ENCODE measurements at places on chromosomes 6 and 20.

DNA sequence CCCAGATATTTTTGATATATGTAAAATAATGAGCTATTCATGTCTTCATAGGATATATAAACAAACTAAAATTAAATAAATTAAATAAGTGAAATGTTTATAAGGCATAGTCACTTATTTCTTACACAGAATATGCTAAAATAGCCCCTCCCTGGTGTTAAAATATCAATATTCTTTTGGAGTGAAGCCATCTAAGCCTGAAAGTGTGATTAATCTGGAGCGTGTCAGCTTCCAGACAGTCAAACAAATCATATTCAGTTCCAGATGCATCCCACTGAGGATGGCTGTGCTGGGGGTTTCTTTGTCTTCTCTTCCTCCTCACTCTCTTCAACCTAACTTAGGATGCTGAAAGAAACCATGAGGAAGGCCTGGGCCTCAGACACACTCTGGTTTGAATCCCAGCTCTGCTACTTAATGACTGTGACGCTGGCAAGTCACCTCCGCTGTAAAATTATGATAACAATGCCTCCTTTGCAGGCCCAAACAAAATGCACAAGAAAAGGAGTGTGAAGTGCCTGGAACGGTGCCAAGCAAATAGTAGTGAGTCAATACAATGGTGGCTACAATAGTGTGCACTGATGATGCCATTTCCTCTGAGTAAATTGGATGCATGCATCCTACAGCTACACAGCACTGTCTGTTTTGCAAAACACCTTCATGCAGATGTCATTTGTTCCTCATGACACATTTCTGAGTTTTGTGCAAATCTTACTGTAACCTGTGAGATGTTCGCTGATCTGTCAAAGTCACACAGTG, 161.4 kb downstream of the FOXC1 start:
- DNase-seq: peak; percentile 6

DNA sequence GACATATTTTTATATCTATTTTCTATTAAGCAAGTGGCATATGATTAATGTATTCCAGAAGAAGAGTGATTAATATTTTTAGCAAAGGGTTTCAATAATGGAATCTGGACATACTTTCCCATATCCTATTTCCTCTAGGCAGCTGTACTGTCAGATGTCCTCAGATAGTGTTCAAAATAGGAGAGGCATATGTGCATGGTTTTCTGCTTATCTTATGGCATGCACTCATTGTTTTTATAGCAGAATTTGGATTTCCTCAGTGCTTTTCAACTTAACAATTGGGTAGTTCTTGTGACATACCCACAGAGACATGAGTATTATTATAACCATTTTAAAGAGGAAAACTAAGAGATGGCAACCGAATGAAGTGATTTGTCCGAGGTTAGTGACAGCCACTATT, 12.6 kb upstream of the SLC17A5 start:
- DNase-seq: no peak

DNA sequence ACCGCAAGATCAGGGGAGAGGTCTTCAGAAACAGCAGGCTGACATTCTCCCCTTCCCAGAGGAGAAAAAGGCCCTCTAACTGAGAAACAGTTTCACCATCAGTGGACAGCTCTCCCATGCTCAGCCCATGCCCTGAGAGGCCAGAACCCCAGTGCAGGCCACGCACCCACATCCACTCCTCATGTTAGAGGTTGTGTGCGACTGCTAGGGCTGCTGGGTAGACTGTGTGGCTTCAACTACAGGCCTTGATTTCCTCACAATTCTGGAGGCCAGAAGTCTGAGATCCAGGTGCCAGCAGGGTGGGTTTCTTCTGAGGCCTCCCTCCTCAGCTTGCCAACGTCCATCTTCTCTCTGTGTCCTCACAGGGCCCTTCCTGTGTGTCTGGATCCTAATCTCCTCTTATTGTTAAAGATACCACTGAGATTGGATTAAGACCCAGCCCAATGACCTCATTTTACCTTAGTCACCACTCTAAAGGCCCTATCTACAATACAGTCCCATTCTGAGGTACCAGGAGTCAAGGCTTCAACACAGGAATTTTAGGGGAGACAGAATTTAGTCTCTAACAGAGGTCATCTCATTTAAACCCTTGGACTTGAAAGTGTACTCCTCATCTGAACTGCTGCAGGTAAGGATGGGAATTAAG, 67.7 kb upstream of the CD93 start:
- DNase-seq: no peak

GRCh38 chr6:2831392-2831791, 10.3 kb downstream of the SERPINB1 start:
- DNase-seq: no peak

- peak; percentile 73 for DNase-seq
Measured at GRCh38 chr6:25050356-25050755, 114.6 kb upstream of the RIPOR2 start.

GRCh38 chr6:161748535-161749416, 474.9 kb upstream of the AGPAT4 start:
- no peak for DNase-seq

GRCh38 chr6:170127151-170127550, 163.7 kb downstream of the DLL1 start:
- DNase-seq: no peak

- DNase-seq: no peak
Measured at GRCh38 chr6:72783666-72784065, 161.8 kb downstream of the KCNQ5 start.

GRCh38 chr20:49052334-49052733, 6.2 kb downstream of the CSE1L start:
- no peak for DNase-seq

- DNase-seq: no peak
Measured at GRCh38 chr20:15061061-15061430, 723.6 kb upstream of the FLRT3 start.

- DNase-seq: no peak
Measured at GRCh38 chr20:11992426-11992825, 74.7 kb downstream of the BTBD3 start.

DNA sequence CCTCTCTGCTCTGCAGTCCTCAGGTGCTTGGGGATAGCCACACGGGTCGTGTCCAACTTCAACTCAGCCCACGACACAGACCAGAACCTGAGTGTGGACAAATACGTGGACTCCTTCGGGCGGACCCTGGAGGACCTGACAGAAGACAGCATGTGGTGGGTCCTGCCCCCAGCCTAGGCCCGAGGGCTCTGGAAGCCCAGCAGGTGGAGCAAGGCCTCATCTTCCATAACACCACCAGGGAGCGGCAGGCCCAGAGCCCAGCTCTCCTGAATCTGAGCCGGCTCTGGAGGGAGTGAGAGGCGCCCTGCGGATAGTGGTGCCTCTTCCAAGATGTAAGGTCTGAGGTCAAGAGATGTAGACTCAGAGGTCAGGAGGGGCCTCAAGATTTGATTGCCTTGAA, 19.6 kb downstream of the TGM6 start:
- DNase-seq: no peak

DNA sequence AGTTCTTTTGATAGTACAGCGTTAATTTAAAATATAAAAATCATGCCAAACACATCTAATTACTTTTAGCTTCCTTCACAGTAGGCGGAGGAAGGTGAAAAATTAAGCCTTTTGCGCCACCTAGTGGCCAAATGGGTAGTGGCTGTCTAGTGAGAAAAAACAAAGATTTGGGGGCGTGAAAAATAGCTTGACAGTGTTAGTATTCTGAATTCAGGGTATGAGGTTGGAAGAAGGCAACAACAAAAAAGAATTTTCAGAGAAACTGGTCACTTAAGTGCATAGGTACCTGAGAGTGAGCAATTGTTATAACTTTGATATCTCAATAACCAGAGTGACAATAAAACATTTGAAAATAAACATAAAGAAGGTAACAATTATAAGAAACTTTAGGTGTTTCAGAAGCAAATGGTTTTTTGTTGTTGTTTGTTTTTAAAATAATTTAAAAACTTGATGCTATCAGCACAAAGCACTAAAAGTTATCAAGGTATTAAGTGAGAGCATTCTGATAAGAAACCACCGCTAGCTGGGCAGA, 14.3 kb downstream of the PSMB9 start:
- peak; percentile 83 for DNase-seq

- DNase-seq: peak; percentile 21
Measured at GRCh38 chr20:62120990-62121775, 1.1 kb upstream of the LSM14B start.

GRCh38 chr6:28953039-28953584, 29.3 kb upstream of the TRIM27 start:
- peak; percentile 50 for DNase-seq

DNA sequence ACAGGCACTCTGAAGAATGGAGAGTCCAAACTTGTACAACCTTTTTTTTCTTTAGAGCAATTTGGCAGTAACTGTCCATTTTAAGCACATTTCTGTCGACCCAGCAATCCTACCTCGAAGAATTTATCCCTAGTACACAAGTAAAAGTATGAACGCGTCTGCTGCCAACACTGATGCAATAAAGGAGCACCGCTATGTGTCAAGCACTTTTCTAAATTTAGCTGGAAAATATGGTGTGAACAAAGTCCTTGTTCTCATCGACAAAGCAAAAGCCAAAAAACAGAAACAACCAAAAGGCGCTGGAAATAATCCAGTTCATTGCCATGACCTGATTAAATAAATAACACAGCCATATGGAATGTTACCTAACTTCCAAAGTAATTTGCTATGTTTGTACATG, 1.1 kb downstream of the DPM1 start:
- no peak for DNase-seq

DNA sequence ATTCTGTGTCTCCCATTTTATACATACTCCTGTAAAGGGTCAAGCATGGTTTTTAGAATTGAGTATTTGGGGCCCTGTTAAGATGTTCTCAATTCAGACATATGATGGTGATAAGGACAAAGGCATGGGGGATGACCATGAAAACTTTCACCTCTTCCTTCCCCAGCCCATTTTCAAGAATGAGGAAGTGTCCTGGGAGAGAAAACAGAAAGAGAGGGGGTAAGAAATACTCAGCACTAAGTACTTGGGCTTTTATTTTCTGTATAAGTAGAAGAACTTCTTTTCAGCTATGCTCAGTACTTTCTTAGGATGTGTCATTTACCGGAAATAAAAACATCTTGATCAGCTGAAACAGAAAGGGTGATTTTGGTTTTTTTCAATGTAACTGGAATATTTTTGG, 10.9 kb upstream of the MBOAT1 start:
- no peak for DNase-seq

- no peak for DNase-seq
Measured at GRCh38 chr20:50545126-50545525, 34.9 kb downstream of the PTPN1 start.

- no peak for DNase-seq
Measured at GRCh38 chr20:7714549-7714948, 225.7 kb downstream of the HAO1 start.

DNA sequence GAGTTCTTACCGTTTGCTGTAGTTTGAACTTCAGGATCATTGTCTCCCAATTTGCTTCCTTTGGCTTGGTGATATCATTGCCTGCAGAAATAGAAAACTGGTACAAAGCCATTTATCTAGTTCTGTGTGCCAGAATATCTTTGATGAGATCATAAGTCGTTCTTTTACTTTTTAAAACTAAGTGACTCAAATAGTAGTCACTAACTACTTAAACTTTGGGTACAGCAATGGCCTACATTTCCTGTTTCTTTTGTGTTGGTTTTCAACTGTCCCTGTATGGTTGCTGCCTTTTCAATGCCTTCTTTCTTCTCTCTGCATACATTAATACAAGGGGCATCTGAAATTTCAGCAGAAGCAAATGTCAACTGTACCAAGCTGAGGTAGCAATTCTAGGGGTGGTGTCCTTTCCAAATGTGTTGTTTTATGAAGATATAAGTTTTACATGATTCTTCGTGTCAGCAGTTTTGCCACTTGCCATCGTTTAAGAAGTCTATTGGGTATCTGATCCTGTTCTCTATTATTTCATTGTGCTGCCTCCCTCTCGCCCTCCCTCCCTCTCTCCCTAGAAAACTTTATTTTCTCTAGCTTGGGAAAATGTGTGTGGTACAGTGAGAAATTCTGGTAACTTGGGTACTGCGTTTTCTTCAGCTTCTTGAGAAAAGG, 238.5 kb downstream of the FARS2 start:
- DNase-seq: no peak

DNA sequence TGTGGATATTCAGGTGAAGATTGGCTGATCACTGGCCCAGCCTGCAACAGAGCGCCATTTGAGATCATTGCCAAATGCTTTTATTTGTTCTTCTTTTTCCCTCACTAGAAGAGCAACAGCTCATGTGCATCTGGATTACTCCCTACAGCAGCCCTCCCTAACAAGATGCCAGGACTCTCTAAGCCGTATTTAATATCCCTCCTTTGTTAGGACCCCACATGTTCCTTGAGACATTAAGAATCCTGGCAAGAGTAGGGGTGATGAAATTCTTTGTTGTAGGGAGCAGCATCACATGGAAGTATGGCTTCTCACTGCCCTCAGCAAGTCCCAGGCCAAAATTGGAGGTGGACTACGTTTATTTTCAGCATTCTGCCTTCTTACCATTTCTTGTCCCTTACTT, 167.8 kb downstream of the PAX1 start:
- DNase-seq: no peak

DNA sequence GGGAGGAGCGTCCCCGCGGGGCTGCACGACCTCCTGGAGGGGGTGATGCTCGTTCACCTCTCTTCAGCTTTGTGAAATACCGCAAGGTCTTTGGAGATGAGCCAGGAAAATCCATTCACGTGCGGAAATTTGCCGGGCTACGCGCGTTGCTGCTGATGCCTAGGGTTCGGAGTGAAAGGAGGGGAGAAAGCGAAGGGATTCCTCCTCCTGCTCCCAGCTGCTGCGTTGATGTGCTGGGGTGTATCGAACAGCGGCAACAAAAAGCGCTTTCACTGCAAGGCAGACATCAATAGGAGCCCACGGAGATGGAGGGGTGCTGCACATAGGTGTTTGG, 391 bp upstream of the B3GAT2 start:
- no peak for DNase-seq

All from CD4-positive, alpha-beta T cell treated with Interleukin-6 at 100 ng/mL for 8 hours (primary cell).